Mesothelial cell of epicardium (in vitro differentiated cells): ENCODE measurements at places on chromosomes 3 and 15.

GRCh38 chr15:35545316-35545823, 595 bp downstream of the DPH6 start:
- H3K36me3 ChIP-seq, result peaks cover 18% of the 10 kb centered on the region
- peak overlapping the region; percentile 98 for H3K27ac ChIP-seq
- peak overlapping the region; percentile 82 for H3K4me3 ChIP-seq
- H3K4me1 ChIP-seq, result peaks cover 41% of the 10 kb centered on the region
- DNase-seq, result no peak

GRCh38 chr3:66665021-66665695, 164.3 kb upstream of the LRIG1 start:
- no peak overlapping the region for H3K27ac ChIP-seq
- no peaks in the 10 kb centered on the region for H3K36me3 ChIP-seq
- peaks cover 7% of the 10 kb centered on the region for H3K27me3 ChIP-seq
- H3K4me3 ChIP-seq, result no peak overlapping the region
- no peaks in the 10 kb centered on the region for H3K4me1 ChIP-seq

DNA sequence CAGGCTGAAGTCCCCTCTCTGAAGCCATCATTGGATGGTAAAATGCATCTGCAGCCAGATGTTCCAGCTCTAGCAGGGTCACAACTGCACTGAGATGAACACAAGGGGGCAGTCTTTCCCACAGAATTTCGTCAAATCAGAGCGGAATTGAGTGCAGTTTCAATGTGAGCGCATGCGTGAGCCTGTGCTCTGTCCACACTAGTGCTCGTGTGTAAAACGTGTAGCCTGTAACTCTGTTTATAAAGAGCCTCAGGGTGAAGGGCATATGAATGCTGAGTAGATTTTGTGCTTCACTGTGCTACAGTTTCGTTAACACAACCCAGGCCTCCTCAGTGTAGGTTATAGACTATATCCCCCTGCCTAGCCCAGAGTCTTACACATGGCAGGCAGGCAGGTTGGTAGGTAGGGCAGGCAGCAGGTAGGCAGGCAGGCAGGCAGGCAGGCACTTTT, 92.7 kb upstream of the GOLGA6L4 start:
- peaks cover 2% of the 10 kb centered on the region for H3K27me3 ChIP-seq
- H3K36me3 ChIP-seq, result no peaks in the 10 kb centered on the region
- peak overlapping the region; percentile 19 for H3K27ac ChIP-seq
- peaks cover 8% of the 10 kb centered on the region for H3K4me1 ChIP-seq
- peak overlapping the region; percentile 24 for H3K4me3 ChIP-seq

- peaks cover 34% of the 10 kb centered on the region for H3K4me1 ChIP-seq
- H3K4me3 ChIP-seq, result no peak overlapping the region
- no peak for DNase-seq
Observed at GRCh38 chr15:90563463-90563862, 33.7 kb downstream of the CRTC3 start.

DNA sequence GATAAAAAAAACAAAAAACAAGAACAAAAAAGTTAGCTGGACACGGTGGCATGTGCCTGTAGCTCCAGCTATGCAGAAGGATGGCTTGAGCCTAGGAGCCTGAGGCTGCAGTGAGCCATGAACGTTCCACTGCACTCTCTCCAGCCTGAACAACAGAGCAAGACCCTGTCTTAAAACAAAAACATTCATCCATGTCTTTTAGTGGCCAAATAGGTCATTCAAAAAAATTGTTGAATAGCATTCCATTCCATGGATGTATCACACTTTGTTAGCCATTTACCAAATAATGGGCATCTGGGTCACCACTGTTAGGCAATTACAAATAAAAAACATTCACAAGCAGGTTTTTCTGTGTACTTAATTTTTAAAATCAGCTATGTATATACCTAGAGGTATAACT, 139.7 kb downstream of the STAG1 start:
- no peak for DNase-seq
- no peak overlapping the region for H3K27ac ChIP-seq
- peaks cover 6% of the 10 kb centered on the region for H3K36me3 ChIP-seq
- no peaks in the 10 kb centered on the region for H3K4me1 ChIP-seq
- H3K4me3 ChIP-seq, result no peak overlapping the region
- H3K27me3 ChIP-seq, result no peaks in the 10 kb centered on the region

DNA sequence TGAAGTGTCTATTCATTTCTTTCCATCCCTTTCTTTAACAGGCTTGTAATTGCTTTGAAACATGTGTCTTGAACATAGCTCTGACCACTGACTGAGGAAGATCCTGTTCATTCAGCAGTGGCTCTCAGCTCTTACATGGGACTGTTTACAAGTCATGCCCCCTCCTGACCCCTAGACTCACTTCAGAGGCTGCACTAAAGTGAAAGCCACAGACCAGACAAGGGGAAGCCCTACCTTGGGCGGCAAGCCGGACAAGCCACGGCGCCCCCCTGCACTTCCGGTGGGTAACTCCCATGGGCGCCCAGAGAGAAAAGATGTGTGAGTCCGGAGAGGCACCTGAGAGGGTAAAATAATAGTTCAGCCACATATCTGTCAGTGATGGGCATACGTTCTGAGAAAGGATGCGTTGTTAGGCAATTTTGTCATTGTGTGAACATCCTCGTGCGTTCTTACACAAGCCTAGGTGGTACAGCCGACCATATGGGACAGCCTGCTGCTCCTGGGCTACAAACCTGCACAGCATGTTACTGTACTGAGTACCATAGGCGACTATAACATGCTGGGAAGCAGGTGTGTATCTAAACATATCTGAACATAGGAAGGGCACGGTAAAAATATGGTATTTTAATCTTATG, 116.2 kb downstream of the CHSY1 start:
- no peak for DNase-seq
- H3K27me3 ChIP-seq, result peaks cover 1% of the 10 kb centered on the region
- H3K4me1 ChIP-seq, result no peaks in the 10 kb centered on the region
- H3K4me3 ChIP-seq, result no peak overlapping the region
- H3K36me3 ChIP-seq, result no peaks in the 10 kb centered on the region
- H3K27ac ChIP-seq, result no peak overlapping the region

- H3K4me1 ChIP-seq, result peaks cover 3% of the 10 kb centered on the region
- no peak overlapping the region for H3K27ac ChIP-seq
- DNase-seq, result no peak
Observed at GRCh38 chr15:82856397-82857170, 47.2 kb downstream of the WHAMM start.

- peak overlapping the region; percentile 73 for H3K27ac ChIP-seq
- no peaks in the 10 kb centered on the region for H3K27me3 ChIP-seq
- DNase-seq, result no peak
- peaks cover 25% of the 10 kb centered on the region for H3K4me1 ChIP-seq
- no peak overlapping the region for H3K4me3 ChIP-seq
- H3K36me3 ChIP-seq, result peaks cover 2% of the 10 kb centered on the region
Observed at GRCh38 chr15:24899795-24900194, 55.0 kb upstream of the SNRPN start.

- H3K27ac ChIP-seq, result no peak overlapping the region
- DNase-seq, result no peak
- no peaks in the 10 kb centered on the region for H3K4me1 ChIP-seq
- H3K36me3 ChIP-seq, result no peaks in the 10 kb centered on the region
- peaks cover 39% of the 10 kb centered on the region for H3K27me3 ChIP-seq
Observed at GRCh38 chr3:10941972-10942371, 50.6 kb upstream of the SLC6A1 start.

GRCh38 chr15:65888981-65889380, 19.7 kb downstream of the RAB11A start:
- peaks cover 24% of the 10 kb centered on the region for H3K4me1 ChIP-seq
- no peaks in the 10 kb centered on the region for H3K27me3 ChIP-seq
- H3K4me3 ChIP-seq, result no peak overlapping the region
- no peak for DNase-seq
- H3K27ac ChIP-seq, result no peak overlapping the region
- H3K36me3 ChIP-seq, result peaks cover 45% of the 10 kb centered on the region

DNA sequence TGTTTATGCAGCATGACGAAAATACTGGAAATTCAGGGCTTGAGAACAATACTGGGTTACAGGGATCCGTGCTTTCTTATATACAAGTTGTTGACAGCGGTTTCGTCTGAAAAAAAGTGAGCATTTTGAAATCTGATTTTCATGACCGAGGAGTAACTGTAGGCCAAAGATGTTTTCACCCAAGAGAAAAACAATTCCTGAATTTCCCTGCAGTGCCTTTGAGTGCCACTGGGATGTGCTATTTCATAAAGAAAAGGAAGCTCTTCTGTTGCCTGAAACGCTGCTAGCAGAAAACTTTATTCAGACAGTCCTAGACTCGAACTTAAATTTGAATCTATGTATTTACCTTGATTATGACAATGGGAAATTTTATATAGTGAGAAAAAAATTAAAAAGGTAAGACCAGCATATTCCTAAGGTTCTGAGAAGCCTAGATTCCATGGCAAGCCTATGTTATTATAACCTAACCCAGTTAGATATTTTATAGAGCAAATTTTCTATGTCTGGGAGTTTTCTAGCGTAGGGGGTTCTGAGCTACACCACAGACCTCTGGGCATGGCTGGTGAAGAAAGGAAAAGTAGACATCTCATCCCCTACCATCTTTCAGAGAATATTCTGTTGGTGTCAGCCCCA, 30.2 kb downstream of the KCNAB1 start:
- peaks cover 37% of the 10 kb centered on the region for H3K4me1 ChIP-seq
- no peak for DNase-seq
- H3K27me3 ChIP-seq, result peaks cover 4% of the 10 kb centered on the region
- H3K36me3 ChIP-seq, result peaks cover 2% of the 10 kb centered on the region

DNA sequence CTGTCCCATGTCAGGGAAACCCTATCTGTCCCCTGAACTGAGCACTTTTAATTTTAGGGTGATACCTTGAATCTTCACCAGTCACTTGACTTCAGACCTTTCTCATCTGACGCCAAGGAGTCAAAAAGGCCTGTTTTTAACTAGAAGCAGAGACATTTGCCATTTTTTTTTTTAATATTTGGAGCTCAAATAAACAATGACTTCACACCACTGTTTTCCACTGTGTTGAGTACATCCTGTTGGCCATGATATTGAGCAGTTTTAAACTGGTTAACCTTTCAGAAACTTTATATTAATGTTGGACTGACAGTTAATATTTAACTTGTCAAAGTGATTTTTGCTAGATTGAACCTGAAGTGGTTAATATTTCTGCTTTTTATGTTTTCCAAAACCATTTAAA, 28.2 kb downstream of the DAG1 start:
- peaks cover 12% of the 10 kb centered on the region for H3K36me3 ChIP-seq
- DNase-seq, result no peak
- peaks cover 27% of the 10 kb centered on the region for H3K4me1 ChIP-seq
- H3K4me3 ChIP-seq, result no peak overlapping the region
- H3K27ac ChIP-seq, result peak overlapping the region; percentile 91

DNA sequence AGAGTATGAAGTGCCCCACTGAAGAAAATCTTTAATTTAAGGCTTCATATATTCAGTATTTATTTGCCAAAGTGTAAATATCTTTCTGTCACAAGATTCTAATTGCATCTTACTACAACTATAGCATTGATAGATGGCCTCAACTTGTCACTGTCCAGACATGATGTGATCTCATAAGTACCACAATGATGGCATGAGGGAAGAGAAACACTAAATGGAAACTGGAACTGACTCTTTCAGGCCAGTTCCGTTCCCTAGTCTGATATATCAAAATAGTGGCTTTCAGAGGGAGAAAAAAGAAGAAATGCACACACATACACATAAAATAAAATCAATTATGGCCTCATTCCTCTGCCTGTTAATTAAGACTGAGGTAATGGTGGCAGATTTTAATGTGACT, 615.7 kb downstream of the TBL1XR1 start:
- no peak overlapping the region for H3K4me3 ChIP-seq
- H3K27me3 ChIP-seq, result no peaks in the 10 kb centered on the region
- H3K36me3 ChIP-seq, result no peaks in the 10 kb centered on the region

GRCh38 chr3:151775314-151776258, 38.3 kb upstream of the AADAC start:
- H3K4me3 ChIP-seq, result no peak overlapping the region
- H3K27ac ChIP-seq, result no peak overlapping the region
- no peak for DNase-seq
- H3K36me3 ChIP-seq, result no peaks in the 10 kb centered on the region
- H3K27me3 ChIP-seq, result no peaks in the 10 kb centered on the region
- peaks cover 6% of the 10 kb centered on the region for H3K4me1 ChIP-seq

DNA sequence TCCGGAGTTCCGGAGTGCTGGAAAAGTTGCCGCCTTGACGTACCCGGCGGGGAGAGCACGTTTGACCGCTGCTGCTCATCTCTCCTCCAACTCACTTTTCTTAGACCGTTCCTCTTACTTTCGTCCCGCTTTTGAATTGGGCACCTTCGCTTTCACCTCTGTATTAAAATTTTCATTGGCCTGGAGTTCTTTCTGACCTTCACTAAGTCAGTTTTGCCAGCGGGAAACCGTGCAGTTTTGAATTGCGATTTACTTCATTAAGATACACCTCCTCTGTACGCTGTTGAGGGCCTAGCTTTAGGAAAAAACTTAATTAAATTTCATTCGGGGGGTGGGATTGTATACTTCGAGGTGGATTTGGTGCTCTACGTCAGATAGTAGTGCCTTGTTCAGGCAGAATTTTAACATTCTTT, 1.3 kb downstream of the GMPS start:
- peak overlapping the region; percentile 97 for H3K27ac ChIP-seq
- no peaks in the 10 kb centered on the region for H3K27me3 ChIP-seq
- peaks cover 19% of the 10 kb centered on the region for H3K4me1 ChIP-seq
- H3K4me3 ChIP-seq, result peak overlapping the region; percentile 95
- DNase-seq, result no peak

- no peak for DNase-seq
- peaks cover 7% of the 10 kb centered on the region for H3K4me1 ChIP-seq
- H3K27ac ChIP-seq, result no peak overlapping the region
- H3K27me3 ChIP-seq, result peaks cover 19% of the 10 kb centered on the region
- no peak overlapping the region for H3K4me3 ChIP-seq
- no peaks in the 10 kb centered on the region for H3K36me3 ChIP-seq
Observed at GRCh38 chr3:36548712-36549111, 168.4 kb downstream of the STAC start.

DNA sequence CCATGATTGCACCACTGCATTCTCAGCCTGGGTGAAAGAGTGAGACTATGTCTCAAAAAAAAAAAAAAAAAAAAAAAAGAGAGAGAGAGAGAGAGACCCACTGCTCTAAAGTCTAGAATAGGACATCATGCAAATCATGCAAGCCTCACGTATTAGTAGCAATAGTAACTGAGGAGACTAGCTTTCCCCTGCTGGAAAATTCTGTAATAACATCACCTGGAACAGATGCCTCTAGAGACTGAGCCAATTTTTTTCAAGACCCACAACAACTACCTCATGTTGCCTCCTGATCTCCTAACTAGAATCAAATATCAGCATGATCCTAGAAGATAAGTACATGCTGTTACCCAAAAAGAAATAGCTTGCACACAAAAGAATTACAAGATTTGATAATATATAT, 461.9 kb downstream of the AGBL1 start:
- DNase-seq, result no peak
- H3K4me3 ChIP-seq, result no peak overlapping the region
- H3K27ac ChIP-seq, result no peak overlapping the region
- H3K4me1 ChIP-seq, result no peaks in the 10 kb centered on the region
- H3K27me3 ChIP-seq, result peaks cover 21% of the 10 kb centered on the region

- H3K36me3 ChIP-seq, result no peaks in the 10 kb centered on the region
- H3K27me3 ChIP-seq, result no peaks in the 10 kb centered on the region
- H3K4me3 ChIP-seq, result no peak overlapping the region
- no peak for DNase-seq
- peak overlapping the region; percentile 60 for H3K27ac ChIP-seq
- H3K4me1 ChIP-seq, result peaks cover 29% of the 10 kb centered on the region
Observed at GRCh38 chr3:116288485-116288884, 156.8 kb downstream of the LSAMP start.
